Dorsolateral prefrontal cortex (tissue), 122 donors: ENCODE measurements at places on chromosomes 1 and 21. TPM values are rescaled to one million over a fixed set of nuclear protein-coding genes. Genes with fewer than 3 reads are reported as not detected.

PTGFR gene
- 2.7 TPM for total RNA-seq

SLC45A1 gene
- 15.3 TPM for total RNA-seq

CD2 gene
- 0.27 TPM for total RNA-seq

SIM2 gene
- total RNA-seq = 1.6 TPM

HPDL gene
- total RNA-seq = 0.58 TPM

LMX1A gene
- not detected for total RNA-seq

SLC30A2 gene
- not detected for total RNA-seq

SCCPDH gene
- total RNA-seq = 43.8 TPM

HMCN1 gene
- 0.55 TPM for total RNA-seq

SYCP1 gene
- total RNA-seq = not detected

PCBP3 gene
- total RNA-seq = 20.2 TPM

CCDC17 gene
- total RNA-seq = 2.4 TPM

SPRR1B gene
- not detected for total RNA-seq

CA6 gene
- total RNA-seq = not detected

GCSAML gene
- not detected for total RNA-seq

DCDC2B gene
- total RNA-seq = not detected

AADACL4 gene
- not detected for total RNA-seq

CD48 gene
- 0.60 TPM for total RNA-seq

KRTAP12-2 gene
- total RNA-seq = not detected

FCRLA gene
- total RNA-seq = 0.42 TPM

PROK1 gene
- total RNA-seq = 0.45 TPM

SETD4 gene
- total RNA-seq = 32.6 TPM

OLIG1 gene
- total RNA-seq = 122 TPM

NID1 gene
- 4.3 TPM for total RNA-seq

FOXD3 gene
- total RNA-seq = not detected

FCRL2 gene
- total RNA-seq = not detected

DR1 gene
- 35.6 TPM for total RNA-seq

SAMSN1 gene
- total RNA-seq = 2.9 TPM

PIGR gene
- total RNA-seq = not detected

GPR37L1 gene
- total RNA-seq = 52.0 TPM

RHBDL2 gene
- 8.8 TPM for total RNA-seq

CDCA8 gene
- 0.74 TPM for total RNA-seq

KRTAP22-2 gene
- total RNA-seq = not detected

MNDA gene
- total RNA-seq = 2.9 TPM

ABCA4 gene
- 0.43 TPM for total RNA-seq

DEPDC1 gene
- total RNA-seq = 0.67 TPM

CNR2 gene
- not detected for total RNA-seq

OR2T2 gene
- total RNA-seq = not detected

LCE1E gene
- not detected for total RNA-seq

LRRC52 gene
- not detected for total RNA-seq

LACTBL1 gene
- not detected for total RNA-seq

RNU1-2 gene
- total RNA-seq = 4,201 TPM

S100A2 gene
- 2.2 TPM for total RNA-seq

NLRP3 gene
- total RNA-seq = 6.1 TPM

KRTAP12-3 gene
- total RNA-seq = not detected

ARL8A gene
- 176 TPM for total RNA-seq

CFHR3 gene
- total RNA-seq = not detected

TRABD2B gene
- 0.15 TPM for total RNA-seq

LIN28A gene
- total RNA-seq = not detected

NIBAN1 gene
- total RNA-seq = 7.1 TPM
